ENCODE measurements at places on chromosomes 5 and 9.

DNA sequence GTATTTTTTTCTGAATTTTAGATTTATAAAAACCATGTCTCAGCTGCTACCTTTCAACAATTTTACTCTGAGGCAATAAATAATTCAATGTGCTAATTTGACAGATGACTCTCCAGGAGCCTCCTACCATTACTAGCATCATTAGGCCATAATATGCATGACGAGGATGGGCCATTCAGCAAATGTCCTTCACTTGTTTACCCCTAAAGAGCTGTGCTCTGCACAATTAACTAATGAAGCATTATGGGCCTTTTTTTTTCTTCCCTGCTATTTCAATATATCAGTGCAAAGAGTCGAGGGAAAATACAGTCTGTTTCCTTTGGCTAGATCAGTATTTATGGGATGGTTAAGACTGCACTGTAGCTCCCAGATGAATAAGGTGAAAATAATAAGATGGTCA lies 627.2 kb downstream of the ISL1 start:
- DNase-seq: no peak

DNA sequence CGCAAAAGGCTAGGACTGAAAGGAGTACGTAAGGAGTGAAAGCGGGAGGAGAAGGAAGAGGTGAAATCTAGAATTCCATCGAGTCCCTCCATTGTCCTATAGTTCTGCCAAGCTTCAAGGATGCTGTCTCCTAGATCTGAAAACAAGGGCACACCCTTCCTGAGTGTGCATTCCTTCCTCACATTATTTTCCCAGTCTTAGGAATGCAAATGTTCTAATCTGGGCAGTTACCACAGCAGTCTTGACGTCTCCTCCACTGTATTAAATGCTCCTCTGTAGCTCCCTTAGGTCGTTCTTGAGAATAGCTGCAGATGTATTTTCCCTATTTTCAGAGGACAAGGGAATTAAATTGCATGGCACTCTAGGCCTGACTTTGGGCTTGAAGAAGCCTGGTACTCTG lies 127.6 kb downstream of the SLIT3 start:
- no peak for DNase-seq

DNA sequence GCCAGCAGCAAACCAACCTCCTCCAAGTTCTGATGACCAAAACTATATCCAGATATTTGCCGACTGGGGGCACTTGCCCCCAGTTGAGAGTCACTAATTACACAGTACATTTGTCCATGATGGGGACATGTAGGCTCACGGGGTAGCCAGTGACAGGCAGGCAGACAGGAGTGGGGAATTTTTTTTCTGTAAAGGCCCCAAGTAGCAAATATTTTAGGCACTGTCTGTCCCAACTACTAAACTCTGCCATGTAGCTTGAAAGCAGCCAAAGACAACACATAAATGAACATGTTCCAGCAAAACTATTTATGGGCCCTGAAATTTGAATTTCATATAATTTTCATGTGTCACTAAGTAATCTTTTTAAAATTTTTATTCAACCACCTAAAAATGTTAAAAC lies 80.7 kb downstream of the GRIA1 start:
- no peak for DNase-seq

DNA sequence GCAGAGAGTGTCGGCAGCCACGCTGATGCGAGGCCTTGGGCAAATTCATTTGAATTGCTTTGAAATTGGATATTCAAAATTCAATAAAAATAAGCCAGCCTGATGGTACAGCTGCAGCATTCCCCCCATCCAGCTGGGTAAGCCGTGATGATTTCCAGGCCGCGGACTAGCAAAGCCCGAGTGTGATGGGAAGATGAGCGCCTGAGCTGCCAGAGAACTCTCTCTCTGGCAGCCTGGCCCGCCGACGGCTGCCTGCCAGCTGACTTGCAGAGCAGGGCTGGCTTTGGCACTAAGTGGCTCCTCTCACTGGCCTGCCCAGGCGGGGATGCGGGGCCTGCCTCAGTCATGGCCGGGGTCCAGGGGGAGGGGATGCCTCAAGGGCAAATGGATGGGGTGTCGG lies 268.3 kb upstream of the WWC1 start:
- DNase-seq: no peak

- no peak for DNase-seq
Measured at GRCh38 chr5:15009420-15009819, 137.8 kb upstream of the ANKH start.

- DNase-seq: no peak
Measured at GRCh38 chr5:124909734-124910133, 163.3 kb upstream of the ZNF608 start.

GRCh38 chr5:76690704-76691466 lies 25.0 kb upstream of the F2R start:
- DNase-seq: no peak

DNA sequence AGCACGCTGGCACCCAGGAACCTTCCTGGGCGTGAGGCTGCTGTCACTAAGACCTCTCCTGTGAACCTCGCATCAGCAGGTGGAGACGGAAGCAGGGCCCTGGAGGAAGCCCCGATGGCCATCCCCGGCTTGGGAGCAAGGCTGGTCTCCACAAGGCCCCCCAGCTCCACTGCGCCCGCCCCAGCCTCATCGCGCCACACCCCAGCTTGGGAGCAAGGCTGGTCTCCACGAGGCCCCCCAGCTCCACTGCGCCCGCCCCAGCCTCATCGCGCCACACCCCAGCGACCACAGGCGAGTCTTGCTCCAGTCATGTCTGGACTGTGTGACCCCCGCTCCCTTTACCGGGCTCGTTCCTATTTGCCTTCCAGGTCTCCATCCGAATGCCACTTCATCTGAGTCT lies 11.0 kb downstream of the QSOX2 start:
- DNase-seq: no peak

DNA sequence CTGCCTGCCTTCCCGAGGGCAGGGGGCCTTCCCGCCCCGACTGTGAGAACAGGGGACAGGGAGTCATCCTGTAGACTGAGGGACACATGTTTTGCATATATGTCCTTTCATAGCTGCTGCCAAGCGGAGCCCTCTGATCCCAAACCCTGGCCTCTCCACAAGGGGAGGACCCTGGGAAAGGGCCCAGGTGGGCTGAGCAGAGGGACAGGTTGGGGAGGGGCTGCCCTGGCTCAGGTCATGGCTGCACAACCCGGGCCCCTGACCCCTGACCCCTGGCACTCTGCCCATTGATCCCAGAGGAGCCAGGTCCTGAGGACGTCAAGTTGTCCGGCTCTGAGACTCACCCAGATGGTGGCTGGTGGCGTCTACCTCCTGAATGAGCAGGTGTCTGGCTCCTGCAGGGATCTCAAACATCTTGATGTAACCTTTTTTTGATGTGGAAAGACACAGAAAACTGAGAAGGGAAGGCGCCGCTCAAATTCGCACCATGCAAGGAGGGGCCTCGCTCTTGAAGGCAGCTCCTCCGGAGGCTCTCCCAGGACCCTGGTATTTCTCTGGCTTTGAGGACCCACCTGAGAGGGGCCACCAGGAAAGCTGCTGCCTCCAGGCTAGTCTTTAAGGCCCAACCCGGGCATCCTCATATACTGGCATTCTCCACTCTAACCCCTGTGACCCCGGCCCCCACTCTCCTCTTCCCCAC lies 71.9 kb downstream of the ZNF354C start:
- no peak for DNase-seq

DNA sequence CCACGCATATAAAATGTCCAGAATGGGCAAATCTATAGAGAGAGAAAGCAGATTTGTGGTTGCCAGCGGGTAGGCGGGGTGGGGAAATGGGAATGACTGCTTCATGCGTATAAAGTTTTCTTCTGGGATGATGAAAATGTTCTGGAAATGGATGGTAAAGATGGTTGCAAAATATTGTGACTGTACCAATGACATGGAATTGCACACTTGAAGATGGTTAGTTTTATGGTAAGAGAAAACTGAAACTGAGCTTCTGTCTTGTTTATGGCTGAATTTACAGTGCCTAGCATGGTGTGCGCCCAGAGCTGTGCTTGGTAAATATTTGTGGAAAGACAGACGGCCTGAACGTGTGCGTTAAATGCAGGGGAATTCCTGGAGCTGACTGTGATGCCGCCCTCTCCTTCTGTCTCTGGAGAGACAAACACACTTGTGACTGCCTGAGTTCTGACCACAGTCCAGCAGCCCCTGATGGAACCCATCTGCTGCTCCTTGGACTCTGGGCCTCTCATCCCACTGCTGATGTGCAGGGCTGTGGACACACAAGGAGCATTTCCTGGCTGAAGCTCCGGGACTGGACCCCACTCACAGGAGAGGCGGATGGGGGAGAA lies 8.6 kb upstream of the PTGES start:
- DNase-seq: no peak

DNA sequence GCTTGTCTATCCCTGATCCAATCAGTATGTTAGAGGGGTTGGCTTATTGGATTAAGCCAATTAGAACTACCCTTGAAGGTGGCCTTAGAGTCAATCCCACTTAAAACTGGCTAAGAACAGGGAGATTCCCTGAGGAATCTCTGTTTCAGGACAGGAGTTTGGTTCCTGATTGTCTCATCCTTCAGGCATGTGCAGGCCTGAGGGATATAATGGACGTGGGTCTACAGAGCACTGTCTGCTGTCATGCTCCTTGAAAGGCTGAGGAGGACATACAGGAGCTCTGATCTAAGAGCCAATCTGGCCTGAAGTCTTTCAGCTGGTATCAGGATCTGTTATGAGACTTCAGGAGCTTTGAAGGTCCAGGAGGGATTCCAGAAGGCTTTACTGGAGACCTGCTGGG lies 36.2 kb upstream of the PRXL2C start:
- no peak for DNase-seq

- DNase-seq: no peak
Measured at GRCh38 chr9:125343518-125344275, 82.1 kb downstream of the GAPVD1 start.

DNA sequence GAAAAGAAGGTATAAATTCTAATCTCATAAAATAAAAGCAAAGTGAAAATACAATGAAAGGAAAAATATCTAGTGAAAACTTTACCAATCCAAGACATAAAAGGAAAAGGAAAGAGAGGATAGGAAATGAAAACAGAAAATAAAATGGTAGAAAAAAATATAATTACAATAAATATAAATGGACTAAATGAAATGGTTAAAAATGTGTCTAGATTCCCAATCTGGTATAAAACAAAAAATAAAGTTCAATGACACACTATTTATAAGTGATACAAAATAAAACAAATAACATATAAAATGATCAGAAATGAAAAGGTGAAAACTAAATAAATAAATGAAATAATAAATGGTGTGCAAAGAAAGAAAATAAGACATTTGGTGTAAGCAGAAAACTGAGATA lies 516.4 kb upstream of the RORB start:
- no peak for DNase-seq

DNA sequence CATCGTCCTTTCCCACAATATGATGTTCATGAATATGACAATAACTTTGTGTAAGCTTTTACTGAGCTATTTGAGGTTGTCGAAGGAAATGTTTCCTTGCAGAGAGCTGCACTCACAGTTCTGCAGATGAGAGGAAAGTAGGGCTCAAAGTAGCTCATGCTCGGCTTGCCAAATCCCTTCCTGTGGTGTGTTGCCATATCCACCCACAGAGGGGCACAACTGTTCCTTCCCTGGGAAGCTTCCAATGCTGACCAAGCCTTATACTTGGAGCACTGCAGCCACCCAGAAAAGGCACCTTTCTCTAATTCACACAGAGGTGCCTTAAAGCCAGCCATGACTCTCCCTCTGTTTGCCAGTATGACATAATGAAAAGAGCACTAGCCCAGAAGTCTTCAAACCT lies 390.3 kb downstream of the CAAP1 start:
- DNase-seq: no peak

DNA sequence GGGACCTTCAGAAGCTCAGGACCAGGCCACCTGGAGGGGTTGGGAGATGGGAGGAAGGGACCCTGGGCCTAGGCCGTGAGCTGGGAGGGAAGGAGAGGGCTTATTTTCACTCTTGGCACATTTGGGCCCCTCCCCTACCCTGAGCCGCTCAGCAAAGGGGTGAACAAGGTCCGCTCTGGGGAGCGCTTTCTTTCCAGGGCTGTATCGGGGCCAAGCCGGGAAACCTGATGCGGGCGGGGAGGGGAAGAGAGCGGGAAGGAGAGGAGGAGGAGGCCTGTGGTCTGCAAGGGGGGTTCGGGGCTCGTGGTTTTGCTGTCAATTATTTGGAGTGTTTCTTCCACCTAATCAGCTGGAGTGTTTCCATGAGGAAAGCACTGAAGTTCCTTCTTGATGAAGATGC lies 62.7 kb upstream of the RXRA start:
- no peak for DNase-seq

GRCh38 chr5:102856389-102856777 lies 101.3 kb downstream of the PAM start:
- no peak for DNase-seq

DNA sequence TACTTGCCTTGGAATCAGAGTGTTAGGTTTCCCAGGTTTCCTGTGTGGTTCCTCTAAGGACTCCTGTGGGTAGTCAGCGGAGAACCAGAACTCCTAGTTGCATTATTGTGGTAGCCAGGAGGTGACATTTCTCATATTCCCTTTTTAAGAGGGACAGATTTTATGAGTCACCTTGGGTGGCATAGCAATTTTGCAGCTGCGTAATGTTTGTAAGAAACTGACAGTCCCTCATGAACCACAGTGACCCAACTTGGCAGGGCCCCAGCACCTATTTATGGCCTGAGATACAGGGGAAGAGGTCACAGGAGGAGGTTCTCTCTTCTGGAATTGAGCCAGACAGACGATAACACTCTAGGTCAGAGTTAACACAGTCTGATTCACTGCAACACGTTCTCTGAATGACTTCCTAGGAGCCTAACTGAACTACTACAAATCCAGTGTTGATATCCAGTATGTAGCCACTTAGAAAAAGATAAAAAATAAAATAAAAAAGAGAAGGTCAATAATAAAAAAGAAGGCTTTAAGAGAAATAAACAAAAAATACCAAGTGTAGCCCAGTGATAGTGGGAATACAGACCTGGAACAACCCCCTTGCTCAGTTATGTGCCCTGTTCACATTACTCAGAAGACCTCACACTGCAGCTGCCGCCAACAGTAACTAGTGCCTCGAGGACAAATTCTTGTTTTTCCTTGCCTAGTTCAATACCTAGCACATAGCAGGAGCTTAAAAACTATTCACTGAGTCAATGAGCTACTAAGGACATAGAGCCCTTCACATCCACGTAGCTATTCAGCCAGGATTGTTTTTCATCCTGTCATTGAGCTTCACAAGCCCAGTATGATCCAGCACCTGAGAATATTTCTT lies 50.7 kb upstream of the VLDLR start:
- DNase-seq: peak; percentile 24

DNA sequence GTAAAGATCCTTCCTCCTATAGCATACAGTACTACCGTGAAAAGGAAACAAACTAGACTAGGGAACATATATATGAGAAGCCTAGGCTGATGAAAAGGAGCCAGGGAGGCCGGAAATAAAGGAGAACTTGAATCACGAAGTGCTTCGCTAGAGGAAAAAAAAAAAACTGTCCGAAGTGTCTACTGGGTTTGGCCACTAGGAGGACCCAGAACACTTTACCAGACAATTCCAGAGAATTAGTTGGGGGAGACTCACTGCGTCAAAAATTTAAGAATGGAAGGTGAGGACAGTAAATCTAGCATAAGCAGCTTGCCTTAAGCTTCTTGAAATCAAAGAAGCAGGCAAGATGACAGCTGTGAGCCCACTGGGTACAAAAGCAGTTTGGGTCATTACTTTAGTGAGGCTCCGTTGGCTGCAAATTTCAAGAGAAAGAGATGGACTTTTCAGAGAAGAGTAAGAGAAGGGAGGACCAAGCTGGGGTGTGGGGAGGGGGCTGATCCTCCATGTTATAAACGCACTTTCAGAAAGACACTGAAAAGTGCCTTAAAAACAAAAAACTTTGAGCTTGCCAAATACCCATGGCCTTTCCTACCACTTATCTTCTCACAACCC lies 47.4 kb downstream of the P4HA2 start:
- DNase-seq: no peak

Data from CD4-positive, alpha-beta T cell treated with Interferon gamma for 1 hour (primary cell).